ENCODE measurements at places on chromosomes 3 and 15.
A peak's percentile ranks its signal among the peaks of the same experiment; 100 is the strongest.

DNA sequence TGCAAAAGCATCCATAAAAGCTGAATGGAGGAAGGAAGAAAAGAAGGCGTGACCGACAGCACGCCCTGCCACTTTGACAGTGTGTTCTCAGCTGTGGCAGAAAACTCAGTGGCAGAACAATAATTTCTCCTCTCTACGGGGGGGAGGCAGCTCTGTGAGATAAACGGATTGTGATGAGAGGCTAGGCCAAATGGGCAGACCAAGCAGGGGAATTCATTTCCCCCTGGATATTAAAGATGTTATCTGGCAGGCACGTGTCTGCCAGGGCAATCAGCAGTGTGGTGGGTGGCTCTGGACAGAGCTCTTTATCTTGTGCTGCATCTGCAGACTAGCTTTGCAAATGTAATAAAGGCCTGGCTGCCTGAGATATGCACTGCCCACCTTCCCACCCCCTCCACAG, 1.9 kb upstream of the RMDN3 start:
- no peak for DNase-seq

GRCh38 chr3:144229330-144229729, 257.7 kb downstream of the DIPK2A start:
- DNase-seq, result no peak

- no peak for DNase-seq
Measured at GRCh38 chr3:158768361-158768787, 33.5 kb upstream of the MFSD1 start.

GRCh38 chr3:78804251-78805037, 963.4 kb downstream of the ROBO1 start:
- no peak for DNase-seq

DNA sequence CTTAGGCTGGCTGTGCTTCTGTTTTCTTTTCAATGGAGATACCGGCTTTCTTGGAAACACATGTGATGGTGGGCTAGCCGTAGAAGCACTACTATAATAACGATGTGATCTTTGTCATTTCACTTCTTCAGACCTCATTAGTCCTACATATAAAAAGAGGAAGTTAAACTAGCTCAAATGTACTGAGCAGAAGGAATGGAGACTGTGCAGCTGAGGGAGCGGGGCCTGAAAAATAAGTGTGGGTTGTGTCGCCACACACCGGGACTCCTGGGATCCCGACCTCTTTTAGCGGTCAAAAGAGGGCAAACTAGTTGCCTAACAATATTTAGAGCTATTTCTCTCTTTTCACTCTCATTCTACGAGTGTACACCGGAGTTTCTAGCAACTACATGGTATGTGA, 1.0 kb upstream of the RNF7 start:
- DNase-seq, result no peak

DNA sequence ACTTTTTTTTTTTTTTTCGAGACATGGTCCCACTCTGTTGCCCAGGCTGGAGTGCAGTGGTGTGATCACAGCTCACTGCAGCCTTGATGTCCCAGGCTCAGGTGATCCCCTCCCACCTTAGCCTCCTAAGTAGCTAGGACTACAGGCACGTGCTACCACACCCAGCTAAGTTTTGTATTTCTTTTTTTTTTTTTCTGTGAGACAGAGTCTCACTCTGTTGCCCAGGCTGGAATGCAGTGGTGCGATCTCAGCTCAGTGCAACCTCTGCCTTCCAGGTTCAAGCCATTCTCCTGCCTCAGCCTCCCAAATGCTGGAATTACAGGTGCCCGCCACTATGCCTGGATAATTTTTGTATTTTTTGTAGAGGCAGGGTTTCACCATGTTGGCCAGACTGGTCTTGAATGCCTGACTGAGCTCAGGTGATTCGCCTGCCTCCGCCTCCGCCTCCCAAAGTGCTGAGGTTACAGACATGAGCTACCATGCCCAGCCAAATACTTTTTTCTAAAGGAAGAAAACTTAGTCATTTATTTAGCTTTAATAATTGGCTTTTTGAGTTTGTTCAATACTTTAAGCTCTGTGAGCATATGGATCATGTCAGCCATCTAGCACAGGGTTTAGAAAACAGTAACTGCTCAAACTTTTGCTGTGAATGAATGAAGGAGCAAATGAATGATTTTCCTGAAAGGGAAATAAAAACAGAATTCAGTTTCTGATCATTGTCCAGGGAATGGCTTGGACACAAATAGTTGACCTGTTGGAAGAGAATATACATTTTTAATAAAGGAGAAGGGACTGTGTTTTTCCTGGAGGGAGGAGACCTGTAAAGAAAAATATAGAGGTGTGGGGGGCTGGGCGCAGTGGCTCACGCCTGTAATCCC, 26.0 kb downstream of the UBE2E1 start:
- no peak for DNase-seq

- DNase-seq, result no peak
Measured at GRCh38 chr15:71071529-71071928, 43.7 kb upstream of the THSD4 start.

DNA sequence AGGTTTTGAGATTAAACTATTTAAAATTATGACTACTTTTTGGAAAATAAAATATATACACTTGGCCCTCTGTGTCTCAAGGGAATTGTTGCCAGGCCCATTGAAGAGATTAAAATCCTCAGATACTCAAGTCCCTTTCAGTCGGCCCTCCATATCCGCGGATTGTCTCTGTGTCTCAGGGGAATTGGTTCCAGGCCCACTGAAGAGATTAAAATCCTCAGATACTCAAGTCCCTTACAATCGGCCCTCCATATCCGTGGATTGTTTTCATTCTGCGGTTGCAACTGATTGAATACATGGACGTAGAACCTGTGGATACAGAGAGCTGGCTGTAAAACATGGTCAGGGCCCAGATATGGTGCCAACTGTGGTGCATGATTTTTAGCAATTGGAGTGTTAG, 15.7 kb upstream of the LRCH3 start:
- no peak for DNase-seq

- DNase-seq, result no peak
Measured at GRCh38 chr3:56573501-56573900, 16.5 kb downstream of the CCDC66 start.

- no peak for DNase-seq
Measured at GRCh38 chr3:56987238-56987895, 73.1 kb upstream of the SPATA12 start.

DNA sequence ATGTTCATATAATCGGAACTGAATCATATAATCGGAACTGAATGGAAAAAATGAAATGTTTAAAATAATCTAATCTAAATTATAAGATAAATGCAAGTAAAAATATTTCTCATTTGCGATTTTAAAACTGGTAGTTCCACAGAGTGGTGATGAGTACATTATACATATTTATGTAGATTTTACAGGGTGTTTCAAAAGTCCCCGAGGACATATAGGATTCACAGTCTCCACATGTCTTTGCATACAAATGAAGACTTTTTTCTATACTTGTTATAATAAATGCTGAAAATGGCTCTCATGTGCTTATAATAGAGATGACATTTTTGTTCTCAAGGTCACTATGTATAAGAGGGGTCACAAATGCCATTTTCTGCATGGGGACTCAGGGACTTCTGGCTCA, 139.5 kb downstream of the PEX5L start:
- no peak for DNase-seq

- DNase-seq, result peak; percentile 15
Measured at GRCh38 chr3:113084777-113085176, 94.0 kb downstream of the GTPBP8 start.

- DNase-seq, result no peak
Measured at GRCh38 chr15:77066971-77067690, 3.8 kb downstream of the TSPAN3 start.

- DNase-seq, result no peak
Measured at GRCh38 chr3:48566401-48566760, 2.8 kb upstream of the UCN2 start.

DNA sequence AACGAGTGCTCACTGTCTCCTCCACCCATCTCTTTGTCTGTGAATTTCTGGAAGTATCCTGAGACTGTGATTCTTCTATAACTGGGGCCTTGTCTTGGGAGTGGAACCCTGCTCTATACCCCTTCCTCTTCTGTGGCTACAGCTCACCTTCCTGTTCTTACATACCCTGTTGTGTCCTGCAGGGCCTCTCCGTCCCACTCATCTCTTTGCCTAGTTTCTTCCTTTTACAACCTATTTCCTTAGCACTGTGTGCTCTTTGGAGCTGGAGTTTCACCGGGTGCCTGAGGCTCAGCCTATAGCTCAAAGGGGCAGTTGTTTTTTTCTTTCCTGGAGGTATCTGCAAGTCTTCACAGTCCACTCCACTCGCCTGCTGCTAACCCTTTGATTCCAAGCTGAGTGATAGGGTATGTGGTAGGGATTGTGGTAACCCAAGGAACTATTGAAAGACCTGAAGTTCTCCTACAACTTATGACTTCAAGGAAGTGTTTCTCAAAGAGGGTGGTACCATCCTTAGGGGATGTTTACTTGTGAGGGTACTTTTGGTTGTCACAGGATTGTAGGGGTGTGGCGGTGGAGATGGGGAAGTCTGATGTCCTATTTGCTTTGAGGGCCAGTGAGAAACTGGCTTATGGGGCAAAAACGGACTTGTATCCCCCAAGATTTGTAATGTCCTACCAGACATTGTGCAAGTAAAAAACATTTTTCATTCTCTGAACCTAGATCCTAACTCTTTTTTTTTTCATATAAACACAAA, 66.6 kb upstream of the ARL8B start:
- no peak for DNase-seq

DNA sequence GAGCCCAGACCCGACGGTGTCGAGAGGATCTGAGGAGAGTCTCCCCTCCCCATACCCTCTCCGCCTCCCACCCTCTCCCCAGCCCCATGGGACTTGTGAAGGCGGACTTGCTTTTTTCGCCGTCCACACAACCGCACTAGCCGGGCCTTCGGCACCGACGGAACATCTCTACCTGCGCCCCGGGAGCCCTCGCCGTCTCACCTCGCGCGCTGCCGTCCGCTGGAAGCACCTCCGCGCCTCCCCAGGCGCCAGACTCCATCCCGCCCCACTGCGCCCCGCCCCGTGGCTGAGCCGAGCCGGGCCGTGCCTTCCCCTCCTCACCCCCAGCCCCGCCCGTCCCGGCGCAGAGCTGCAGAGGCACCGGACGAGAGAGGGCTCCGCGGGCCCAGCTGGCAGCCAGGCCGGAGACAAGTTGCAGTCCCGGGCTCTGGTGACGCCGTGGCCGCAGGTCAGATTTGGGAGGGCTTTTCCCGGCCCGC, at the start of the genes DUOX1 and DUOXA1:
TSS of gene DUOX1 (plus strand) at position 344 of the 479 bp plus-strand sequence. CDS start 1,973 bp downstream, outside the sequence.
TSS of gene DUOXA1 (minus strand) at position 229 of the 479 bp plus-strand sequence. CDS start 6,865 bp downstream, outside the sequence.
- no peak for DNase-seq

DNA sequence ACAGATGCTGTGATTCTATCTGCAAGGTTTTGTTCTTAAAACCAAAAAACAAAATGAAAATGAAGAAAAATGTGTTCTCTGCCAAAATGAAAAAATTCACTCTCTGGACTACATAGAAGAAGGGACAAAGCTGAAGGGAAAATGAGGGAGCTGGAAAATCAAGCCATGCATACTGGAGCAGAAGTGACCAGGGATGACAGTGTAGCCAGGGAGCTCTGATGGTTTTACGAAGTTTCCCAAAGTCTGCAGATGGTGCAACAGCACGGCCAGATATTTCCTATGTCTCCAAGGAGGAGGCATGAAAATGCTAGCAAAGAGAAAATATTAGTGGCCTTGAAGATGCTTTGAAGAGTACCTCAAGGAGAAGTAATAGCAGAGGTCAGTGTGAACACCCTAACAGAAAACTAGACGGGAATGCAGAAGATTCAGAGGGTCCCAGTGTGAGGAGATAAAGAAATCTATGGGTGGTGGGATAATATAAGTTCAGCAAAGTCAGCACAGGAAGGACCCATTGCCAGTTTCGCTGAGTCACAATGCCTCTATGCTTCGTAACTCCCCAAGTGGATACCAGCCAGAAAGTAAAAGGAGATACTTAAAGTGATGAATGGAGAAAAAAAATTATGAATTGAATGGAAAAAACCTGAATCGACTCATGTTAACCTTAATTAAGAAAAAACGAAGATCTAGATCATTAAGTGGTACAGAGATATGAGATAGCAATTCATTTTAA, 39.0 kb upstream of the POMGNT2 start:
- DNase-seq, result no peak

GRCh38 chr15:49686599-49686998, 65.8 kb downstream of the DTWD1 start:
- DNase-seq, result no peak

- no peak for DNase-seq
Measured at GRCh38 chr3:26590919-26591484, 31.6 kb upstream of the LRRC3B start.

DNA sequence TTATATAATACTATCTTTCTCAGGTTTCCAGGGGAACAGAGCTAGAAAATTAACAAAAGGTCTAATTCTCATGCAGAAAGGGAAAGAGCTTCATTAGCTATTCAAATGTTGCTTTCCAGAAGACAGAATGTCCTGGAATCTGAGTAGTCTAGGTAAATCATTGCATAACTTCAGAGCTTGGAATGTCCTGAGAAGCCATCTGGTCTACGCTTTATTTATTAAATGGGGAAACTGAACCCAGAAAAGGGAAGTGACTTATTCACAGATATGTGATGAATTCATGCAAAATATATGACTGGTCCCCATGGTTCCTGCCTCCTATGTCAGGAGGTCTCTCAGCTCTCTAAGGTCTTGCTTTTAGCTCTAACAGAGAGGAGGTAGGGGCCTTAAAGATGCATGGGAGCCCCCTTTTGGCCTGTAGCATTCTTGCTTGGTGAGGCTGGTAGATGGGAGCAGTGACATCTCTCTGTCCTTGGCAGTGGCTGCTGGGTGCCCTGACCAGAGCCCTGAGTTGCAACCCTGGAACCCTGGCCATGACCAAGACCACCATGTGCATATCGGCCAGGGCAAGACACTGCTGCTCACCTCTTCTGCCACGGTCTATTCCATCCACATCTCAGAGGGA, 99.2 kb downstream of the CEMIP start:
- no peak for DNase-seq

GRCh38 chr15:78321041-78321570, 19.0 kb upstream of the CRABP1 start:
- no peak for DNase-seq

GRCh38 chr3:68210635-68211034, 556.2 kb upstream of the SUCLG2 start:
- DNase-seq, result no peak

- no peak for DNase-seq
Measured at GRCh38 chr3:167863811-167864551, 128.5 kb downstream of the SERPINI1 start.

- no peak for DNase-seq
Measured at GRCh38 chr3:126023390-126023789, 54.4 kb downstream of the ROPN1B start.

- DNase-seq, result no peak
Measured at GRCh38 chr3:128078322-128078721, 26.1 kb downstream of the SEC61A1 start.

DNA sequence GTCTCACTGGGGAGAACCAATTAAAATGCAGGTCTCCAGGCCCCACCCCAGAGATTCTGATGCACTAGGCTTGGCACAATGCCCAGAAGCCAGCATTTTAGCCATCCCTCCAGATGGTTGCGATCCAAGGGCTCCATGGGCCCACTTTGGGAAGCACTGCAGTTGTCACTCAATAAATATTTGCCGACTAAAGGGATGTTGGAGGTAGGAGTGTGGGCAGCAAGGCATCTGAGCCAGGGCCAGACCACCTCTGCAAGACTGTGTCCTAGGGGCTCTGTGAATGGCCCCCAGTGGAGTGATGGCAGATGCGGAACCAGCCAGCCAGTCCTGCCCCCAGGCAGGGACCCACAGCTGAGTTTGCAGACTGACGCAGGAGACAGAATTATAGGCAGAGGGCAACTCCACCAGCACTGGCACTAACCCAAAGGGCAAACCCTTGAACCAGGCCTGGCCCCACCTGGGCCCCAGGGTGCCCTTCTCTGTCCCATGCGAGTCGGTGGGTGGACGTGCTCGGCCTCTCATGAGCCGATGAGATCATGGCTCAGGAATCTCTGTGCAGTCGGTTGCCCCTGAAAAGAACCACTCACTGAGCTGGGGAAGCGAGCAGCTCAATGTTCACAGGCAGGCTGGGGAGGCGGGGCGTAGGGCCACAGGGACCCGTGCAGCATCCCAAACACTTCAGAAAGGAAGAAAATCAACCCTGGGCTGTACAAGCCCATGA, 49.7 kb downstream of the SEMA5B start:
- peak; percentile 83 for DNase-seq
